Thoracic aorta (tissue), 2 donors: ENCODE measurements at places on chromosomes 4 and X. TPM values are rescaled to one million over a fixed set of nuclear protein-coding genes. Genes with fewer than 3 reads are reported as not detected.
A peak's percentile ranks its signal among the peaks of the same experiment; 100 is the strongest.

DNA sequence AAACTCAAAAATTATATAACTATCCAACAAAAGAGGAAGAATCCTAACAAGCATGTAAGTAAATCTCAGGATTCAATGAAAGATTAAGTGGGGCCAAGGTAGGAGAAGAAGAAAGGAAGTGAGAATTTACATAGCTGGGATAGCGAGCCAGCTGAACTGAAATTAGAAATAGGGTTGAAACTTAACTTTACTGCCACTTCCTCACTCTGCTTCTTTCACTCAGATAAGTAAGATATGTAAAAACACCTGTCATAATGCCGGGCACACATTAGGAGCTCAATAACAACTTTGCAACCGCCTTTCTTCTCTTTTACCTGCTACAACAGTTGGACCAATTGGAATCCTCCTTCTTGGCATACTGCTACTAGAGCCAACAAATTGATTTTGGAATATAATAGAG lies 129.4 kb downstream of the CNKSR2 start:
- no peaks in the 10 kb centered on the region for H3K27me3 ChIP-seq
- no peaks in the 10 kb centered on the region for H3K36me3 ChIP-seq
- H3K4me3 ChIP-seq: no peak overlapping the region
- no peak for DNase-seq
- no peak overlapping the region for H3K27ac ChIP-seq
- no peaks in the 10 kb centered on the region for H3K4me1 ChIP-seq

- no peaks in the 10 kb centered on the region for H3K36me3 ChIP-seq
- peak overlapping the region; percentile 59 for H3K27ac ChIP-seq
- no peak overlapping the region for H3K4me3 ChIP-seq
- H3K27me3 ChIP-seq: no peaks in the 10 kb centered on the region
Measured at GRCh38 chr4:99324361-99324760, 3.2 kb upstream of the ADH1B start.

GRCh38 chr4:180380733-180381132 lies 1862.5 kb upstream of the TENM3 start:
- no peak overlapping the region for H3K4me3 ChIP-seq
- H3K27ac ChIP-seq: no peak overlapping the region
- no peaks in the 10 kb centered on the region for H3K27me3 ChIP-seq
- DNase-seq: no peak
- H3K36me3 ChIP-seq: no peaks in the 10 kb centered on the region
- H3K4me1 ChIP-seq: no peaks in the 10 kb centered on the region

DNA sequence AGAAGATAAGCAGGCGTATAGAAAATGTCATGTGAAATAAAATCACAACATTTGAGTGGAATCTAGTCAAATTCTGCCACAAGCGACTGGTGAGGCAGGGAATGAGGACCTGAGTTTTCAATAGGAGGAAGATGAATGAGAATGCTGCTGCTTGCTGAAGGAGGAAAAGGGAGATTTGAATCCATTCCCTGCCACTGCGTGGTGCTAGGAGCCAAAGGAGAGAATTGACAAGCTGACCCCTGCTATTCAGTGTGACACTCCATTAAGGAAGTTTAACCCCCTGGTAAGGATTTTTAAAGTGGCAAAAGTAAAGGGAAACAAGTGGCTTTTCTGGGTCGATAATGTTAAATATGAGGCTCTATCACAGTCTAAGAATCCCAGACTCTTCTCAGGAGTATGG lies 314.0 kb downstream of the NAF1 start:
- H3K27me3 ChIP-seq: no peaks in the 10 kb centered on the region
- H3K36me3 ChIP-seq: no peaks in the 10 kb centered on the region
- DNase-seq: no peak

DNA sequence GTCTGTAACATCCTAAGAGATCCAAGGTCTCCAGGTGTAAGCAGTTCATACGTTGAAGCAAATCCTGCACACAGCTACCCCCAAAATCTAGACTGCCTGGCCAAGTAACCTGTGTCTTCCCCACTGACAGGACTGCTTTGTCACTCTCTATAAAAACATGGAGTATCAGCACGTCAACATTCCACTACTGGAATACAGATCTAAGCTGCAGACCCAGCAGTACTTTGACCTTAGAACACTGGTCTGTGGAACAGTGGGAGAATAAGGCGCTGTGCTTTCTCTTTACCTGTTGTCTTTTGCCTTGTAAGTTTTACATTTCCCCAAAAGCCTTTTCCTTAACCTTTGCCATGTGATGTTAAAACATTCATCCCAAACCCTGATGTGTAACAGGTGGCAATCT lies 137.4 kb downstream of the JADE1 start:
- H3K4me1 ChIP-seq: peaks cover 10% of the 10 kb centered on the region
- H3K27me3 ChIP-seq: no peaks in the 10 kb centered on the region
- no peak for DNase-seq
- H3K27ac ChIP-seq: no peak overlapping the region
- H3K4me3 ChIP-seq: no peak overlapping the region

NSUN7 gene
- 6.8 TPM for total RNA-seq
